Fibroblast of skin of abdomen (primary cell): ENCODE measurements at places on chromosomes 12 and 14.

DNA sequence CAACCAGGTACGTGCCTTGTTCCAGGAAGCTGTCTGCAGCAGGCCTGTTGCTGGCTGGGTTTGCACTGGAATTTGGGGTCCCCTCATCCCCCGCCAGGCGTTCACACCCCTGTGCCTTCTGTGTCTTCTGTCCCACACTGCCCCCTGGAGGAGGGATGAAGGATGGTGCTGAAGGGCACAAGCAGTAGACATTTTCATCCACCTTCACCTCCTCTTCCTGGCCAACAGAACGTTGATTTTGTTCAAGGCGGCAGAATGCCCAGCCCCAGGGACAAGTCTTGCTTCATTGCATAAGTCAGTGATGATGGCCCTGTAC is 122.1 kb downstream of the CALM1 start:
- DNase-seq: no peak

DNA sequence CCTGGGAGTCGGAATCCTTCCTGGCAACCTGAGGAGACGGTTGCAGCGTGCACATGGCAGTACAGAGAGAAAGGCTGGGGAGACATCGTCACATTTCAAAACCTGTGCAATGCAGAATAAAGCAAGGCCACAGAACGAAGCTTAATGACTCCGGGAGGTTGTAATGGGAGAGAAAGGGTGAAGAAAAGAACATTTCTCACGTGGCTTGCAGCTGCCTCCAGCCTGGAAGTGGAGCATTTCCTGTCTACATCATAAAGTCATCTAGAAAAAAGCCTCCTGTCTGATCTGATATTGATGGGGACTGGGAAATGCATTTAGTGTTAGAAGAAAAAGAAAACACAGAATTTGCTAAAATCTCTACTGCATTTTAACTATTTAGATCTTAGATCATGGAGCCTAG is 209.3 kb downstream of the TMEM132C start:
- no peak for DNase-seq

GRCh38 chr14:57464008-57464730 is 29.5 kb downstream of the CCDC198 start:
- DNase-seq: no peak

DNA sequence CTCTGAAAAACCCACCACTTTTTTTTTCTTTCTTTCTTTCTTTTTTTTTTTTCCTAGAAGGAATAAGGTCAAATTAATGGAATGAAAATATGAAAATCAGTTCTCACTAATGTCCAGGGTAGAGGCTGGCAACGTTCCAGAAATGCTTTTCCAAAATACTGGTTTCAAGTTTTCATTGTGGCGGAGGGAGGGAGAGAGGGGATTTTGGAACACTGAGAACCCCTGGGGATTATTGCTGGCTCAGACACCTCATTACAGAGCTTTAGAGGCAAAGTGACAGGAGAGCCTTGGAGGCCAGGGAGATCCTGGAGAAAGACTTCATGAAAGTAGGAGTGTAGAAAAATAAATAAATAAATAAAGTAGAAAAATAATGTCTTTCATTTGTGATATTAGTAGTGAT is 45.4 kb downstream of the ALX1 start:
- DNase-seq: no peak

GRCh38 chr14:100688598-100689461 is 37.9 kb upstream of the DLK1 start:
- DNase-seq: peak; percentile 74

DNA sequence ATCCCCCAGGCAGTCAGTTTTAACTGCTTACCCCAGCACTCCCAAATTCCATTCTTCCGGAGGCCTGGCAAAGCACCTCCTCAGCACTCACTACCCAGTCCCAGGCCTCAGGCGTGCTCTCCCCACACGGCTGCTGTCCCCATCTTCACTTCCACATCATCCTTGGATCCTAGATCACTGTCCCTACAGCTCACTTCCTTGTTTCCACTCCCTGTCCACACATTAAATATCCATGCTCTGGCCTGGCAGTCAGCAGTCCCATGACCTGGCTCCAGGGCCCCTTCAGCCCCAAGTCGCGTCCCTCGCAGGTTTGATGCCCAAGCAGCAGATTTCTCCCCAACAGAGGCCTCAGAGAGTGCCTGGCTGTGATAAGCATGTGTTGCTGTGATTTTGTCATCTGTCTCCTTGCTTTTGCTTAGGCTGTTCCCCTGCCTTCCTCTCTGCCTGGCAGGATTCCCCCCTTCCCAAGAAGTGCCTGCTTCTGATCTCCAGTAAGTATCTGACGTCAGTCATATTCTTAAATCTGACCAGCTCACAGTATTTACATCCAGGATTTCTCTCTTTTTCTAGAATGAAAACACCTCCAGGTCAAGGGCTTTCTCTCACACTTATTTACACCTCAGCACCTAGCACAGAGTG is 241.7 kb downstream of the ZFP36L1 start:
- no peak for DNase-seq

DNA sequence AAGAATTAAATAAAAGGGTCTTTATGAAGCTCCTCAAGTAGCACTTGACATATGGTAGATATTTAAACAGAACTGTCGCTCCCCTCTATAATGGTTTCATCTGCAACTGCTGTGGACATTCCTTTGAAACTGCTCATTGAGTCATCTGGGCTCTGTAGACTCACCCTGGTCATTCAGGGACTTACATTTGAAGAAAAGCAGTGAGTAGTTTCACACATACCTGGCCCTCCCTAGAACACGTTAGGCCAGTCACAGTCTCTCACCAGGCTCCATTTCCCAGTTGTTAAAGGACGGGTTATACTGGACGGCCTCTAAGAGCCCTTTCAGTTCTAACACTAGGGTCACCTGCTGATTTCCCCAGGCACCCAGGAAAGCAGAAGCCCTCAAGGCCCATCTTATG is 217.0 kb downstream of the BCL11B start:
- peak; percentile 78 for DNase-seq

GRCh38 chr14:20797164-20797563 is 5.5 kb downstream of the RNASE1 start:
- DNase-seq: no peak
